ENCODE measurements at places on chromosomes 4 and X.
A peak's percentile ranks its signal among the peaks of the same experiment; 100 is the strongest.

- DNase-seq, result no peak
These were observed 27.8 kb downstream of the ATP11C start for GRCh38 chrX:139905051-139905450.

DNA sequence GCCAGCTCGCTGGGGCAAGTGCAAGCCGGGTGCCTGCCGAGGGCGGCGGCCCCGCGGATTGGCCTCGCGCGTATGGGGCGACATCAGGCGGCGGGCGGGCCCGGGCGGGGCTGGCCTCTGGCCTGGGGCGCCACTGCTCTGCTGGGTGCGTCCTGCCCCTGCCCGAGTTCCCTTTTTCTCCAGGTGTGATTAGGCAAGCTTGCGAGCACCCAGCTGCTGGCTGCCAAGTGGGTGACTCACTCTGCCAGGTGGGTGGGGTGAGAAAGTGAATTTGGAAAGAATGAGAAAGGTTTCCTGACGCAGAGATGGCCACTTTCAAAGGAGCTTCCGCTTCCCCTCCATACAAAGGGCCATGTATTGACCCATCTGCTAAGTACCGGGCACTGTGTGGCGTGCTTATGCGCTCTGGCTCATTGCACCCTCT lies 32.5 kb downstream of the FGFBP1 start:
- no peak for DNase-seq

- DNase-seq, result no peak
These were observed 304.1 kb upstream of the TECRL start for GRCh38 chr4:64713256-64713840.

DNA sequence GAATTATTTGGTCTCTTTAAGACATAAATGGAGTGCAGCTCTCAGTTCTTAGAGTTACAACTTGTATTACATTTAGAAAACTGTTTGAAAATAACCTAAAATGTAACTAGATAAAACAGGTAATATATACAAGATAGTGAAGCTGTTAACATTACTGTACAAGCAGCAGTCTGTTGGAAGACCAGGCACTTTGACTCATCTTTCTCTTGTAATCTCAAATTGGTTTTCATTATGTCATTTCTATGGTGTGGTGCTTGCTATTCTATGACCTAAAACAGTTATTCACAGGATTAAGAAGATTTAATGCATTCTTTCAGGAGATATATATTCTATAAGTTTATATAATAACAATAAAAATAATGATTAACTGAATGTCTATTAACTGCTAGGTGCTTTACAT lies 282.5 kb upstream of the PITX2 start:
- no peak for DNase-seq

- DNase-seq, result no peak
These were observed 2.7 kb downstream of the L1CAM start for GRCh38 chrX:153883163-153883843.

DNA sequence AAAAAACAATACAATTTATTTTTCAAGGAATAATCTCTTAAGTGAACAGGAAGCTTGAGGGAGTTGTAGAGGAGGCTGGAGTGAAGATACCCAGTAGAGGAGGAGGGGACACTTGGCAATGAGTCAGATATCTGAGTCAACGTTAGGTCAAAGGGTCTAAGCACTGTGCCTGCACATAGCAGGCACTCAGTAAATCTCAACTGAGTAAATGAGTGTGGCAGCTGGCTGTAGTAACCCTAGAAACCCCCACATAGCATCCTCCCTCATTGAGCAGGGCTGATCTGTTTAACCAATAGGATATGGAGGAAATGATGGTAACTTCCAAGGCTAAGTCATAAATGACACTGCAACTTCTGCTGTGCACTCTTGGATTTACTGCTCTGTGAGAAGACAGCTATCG lies 186.0 kb upstream of the FAM241A start:
- DNase-seq, result peak; percentile 77

- DNase-seq, result peak; percentile 58
These were observed 246.2 kb upstream of the PITX2 start for GRCh38 chr4:110869114-110869513.

- DNase-seq, result no peak
These were observed 142.5 kb downstream of the RASL11B start for GRCh38 chr4:53004497-53005148.

GRCh38 chr4:64545593-64545992 lies 136.3 kb upstream of the TECRL start:
- no peak for DNase-seq

GRCh38 chr4:85399270-85399669 lies 75.7 kb upstream of the ARHGAP24 start:
- DNase-seq, result no peak

Data from skeletal muscle cell (primary cell).